ENCODE measurements at places on chromosomes 12 and 14.
A peak's percentile ranks its signal among the peaks of the same experiment; 100 is the strongest.

DNA sequence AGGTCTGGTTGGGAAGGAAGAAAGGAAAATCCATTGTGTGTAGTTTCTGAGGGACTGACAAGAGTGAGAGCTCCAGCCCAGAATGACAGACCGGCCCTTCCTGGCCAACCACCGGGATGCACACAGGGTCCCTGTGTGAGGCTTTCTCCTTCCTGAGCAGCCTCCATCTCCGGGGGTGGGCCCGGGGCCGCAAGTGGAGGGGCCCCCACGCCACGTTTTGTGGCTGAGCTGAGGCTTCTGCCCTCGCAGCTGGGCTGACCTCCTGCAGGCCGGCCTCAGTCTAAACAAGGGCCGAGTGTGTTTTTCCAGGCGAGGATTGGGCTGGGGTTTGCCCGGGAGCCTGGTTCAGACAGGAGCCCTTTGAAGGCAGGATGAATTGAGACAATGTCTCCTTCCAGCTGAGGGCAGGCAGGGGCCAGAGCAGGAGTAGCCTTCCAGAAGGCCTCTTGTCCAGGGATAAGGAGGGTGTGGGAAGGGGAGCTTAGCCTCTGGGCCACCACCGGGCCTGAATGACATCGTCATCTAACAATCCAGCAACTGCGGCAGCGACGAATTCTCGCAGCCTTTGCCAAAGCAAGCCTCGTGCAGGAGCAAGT, 96.5 kb upstream of the NCOR2 start:
- no peak for DNase-seq

DNA sequence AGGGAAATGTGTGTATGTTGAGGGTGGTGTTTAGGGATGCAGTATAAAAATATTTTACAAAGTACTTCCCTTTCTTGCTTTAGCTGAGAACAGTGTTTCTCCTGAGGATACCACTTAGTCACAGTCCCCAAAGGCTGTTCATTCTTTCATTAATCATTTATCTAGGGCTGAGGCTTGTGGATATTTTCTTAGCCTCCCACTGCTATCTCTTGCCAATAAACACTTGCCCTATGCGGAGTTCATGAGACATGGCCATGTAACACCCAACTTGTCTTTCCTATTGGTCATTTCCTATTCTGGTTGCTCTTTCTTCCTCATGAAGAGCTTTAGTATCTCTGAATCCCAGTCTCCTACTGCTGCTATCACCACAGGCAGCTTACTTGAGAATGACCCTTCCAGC, 75.1 kb downstream of the ETNK1 start:
- DNase-seq, result peak; percentile 57

GRCh38 chr12:53999559-54000115, 324 bp upstream of the HOXC9 start:
- no peak for DNase-seq

- peak; percentile 95 for DNase-seq
Measured at GRCh38 chr14:51167587-51168214, 72.3 kb upstream of the TMX1 start.

DNA sequence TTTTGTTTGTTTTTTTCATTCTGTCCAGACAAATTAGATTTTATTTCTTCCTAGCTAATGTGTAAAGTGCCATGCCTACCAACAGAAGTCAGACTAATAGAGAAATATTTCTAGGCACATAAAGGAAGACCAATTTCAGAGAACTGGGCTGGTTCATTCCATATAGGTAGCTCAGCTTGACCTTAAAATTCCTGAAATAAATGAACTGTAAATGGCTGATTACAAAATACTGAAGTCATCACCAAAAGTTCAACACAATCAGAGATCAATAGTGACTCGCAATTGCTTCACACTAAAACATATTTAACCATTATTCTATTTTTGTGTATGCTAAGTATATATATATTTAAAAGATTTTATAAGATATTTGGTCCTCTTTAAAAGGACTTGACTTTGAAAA, 34.2 kb downstream of the PTPRB start:
- peak; percentile 61 for DNase-seq

GRCh38 chr12:113587720-113588119, 116.0 kb upstream of the LHX5 start:
- no peak for DNase-seq

DNA sequence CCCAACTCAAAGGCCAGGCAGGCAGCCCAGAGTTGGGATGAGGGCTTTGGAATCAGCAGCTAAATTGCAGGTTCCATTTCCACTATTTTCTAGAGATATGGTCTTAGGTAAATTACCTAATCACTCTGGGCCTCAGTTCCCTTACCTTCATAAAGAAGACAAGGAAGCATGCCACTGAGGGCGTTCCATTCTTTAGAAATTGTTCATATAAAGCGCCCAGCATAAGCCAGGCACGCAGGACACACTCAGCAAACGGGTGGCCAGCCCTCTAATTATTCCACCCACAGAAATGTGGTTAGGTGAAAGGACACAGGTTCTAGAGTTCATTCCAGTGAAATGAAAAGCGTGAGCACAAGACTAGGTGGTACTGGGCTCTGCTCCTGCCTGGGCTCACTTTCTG, 87.9 kb upstream of the BCL11B start:
- DNase-seq, result no peak

- no peak for DNase-seq
Measured at GRCh38 chr12:77599782-77600467, 230.8 kb upstream of the NAV3 start.

DNA sequence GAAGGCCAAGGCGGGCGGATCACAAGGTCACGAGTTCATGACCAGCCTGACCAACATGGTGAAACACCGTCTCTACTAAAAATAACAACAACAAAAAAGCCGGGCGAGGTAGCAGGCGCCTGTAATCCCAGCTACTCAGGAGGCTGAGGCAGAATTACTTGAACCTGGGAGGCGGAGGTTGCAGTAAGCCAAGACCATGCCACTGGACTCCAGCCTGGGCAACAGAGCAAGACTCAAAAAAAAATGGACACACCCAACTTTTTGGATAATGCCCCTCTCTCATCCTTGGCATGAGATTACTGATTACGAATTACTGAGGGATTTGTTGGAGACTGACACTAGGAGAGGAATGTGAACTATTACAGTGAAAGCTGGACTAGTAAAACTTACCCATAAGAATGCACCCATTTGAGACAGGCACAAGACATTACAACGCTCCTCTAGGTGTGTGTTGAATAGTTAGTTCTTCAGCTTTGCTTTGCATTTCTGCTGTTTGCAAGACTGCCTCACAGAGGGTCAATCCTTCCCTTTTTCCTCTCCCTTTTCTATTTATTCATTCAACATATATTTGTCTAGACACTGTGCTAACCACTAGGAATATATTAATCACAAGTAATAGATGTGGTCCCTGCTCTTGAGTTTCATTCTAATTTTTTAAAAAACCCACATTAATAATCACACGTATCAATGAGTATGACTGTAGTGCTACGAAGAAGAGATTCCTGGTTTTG, 46.0 kb upstream of the OR5AU1 start:
- no peak for DNase-seq

DNA sequence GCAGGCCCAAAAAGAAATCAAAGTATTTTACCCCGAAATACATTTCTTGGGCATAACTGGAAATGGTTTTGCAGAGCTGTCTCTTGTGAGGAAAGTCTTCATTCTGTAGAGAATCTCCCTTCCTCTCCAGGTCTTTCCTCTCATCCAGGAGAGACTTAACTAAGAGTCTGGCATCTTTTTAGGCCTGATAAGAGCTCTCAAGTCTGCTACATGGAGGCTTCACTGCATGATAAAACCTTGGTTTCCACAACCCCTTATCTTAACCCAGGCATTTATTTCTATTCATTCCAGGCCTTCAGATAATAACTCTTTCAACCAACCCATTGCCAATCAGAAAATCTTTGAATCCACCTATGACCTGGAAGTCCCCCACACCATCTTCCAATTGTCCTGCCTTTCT, 41.1 kb upstream of the LRRK2 start:
- no peak for DNase-seq

GRCh38 chr12:127455347-127456265, 811.4 kb upstream of the TMEM132C start:
- peak; percentile 1 for DNase-seq

DNA sequence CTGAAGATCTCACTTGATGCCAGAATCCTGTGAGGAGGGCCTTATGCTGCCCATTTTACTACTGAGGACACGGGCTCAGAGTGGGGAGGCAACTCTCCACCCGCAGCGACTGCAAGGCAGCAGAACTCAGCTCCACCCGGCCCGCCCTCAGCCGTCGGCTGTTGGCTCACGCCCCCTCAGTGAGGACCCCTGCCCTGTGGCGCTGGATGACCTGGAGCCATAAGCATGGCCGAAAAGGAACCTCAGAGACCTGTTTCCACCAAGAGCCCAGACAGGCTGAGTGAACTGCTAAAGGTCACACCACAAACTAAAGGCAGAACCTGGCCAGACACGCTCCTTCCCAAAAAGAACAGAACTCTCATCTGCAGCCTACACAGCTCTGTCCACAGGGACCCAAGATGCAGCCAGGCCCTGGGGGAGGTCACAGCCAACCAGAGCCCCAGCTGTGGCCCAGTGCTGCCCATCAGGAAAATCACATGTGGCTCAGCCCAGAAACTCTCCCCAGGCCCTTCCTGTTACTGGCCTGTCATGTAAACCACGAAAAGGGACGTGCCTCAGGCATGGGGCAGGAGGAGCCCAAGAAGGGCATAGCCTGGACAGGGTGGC, 32.8 kb downstream of the CCNK start:
- DNase-seq, result no peak

- peak; percentile 75 for DNase-seq
Measured at GRCh38 chr12:88242571-88242925, 100.4 kb downstream of the TMTC3 start.

DNA sequence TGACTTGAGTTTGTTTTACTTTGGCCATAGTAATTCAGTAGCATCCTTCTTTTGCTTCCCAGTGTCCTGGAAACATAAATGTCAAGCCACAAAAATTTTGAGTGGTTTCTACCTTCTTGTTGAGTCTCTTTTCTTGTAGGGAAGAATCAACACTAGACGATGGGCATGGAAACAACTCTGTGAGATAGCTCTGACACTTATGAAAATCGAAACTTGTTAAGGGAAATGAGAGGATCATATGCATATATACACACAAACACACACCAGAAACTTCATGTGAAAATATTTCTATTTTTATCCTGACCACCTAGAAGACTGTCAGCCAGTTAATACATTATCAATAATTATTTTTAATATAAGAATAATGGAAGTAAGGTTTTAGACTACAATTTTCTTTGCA, 1247.3 kb upstream of the FLRT2 start:
- no peak for DNase-seq

DNA sequence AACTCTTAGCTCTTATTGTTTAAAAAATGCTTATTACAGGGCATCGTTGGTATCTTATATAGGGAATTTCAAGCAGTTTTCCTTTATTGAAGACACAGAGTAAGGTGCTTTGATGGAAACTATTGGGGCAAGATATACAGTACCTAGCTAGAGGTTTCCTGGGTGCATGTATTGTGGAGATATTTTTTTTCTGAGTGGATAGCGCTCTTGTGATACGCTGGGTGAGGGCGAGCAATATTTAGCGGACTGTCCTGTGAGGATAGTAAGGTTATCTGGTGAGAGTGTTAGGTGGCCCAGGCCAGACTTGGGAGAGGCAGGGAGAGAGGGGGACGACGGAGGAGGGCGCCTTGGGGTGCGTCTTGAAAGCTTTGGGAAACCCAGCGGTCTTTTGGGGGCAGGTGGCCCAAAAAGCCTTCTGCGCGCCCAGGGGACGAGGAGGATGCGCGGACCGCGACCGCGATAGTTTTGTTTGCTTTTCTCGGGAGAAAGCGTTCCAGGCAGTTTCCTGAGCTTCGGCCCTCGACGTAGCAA, 596 bp upstream of the BICD1 start:
- DNase-seq, result no peak

DNA sequence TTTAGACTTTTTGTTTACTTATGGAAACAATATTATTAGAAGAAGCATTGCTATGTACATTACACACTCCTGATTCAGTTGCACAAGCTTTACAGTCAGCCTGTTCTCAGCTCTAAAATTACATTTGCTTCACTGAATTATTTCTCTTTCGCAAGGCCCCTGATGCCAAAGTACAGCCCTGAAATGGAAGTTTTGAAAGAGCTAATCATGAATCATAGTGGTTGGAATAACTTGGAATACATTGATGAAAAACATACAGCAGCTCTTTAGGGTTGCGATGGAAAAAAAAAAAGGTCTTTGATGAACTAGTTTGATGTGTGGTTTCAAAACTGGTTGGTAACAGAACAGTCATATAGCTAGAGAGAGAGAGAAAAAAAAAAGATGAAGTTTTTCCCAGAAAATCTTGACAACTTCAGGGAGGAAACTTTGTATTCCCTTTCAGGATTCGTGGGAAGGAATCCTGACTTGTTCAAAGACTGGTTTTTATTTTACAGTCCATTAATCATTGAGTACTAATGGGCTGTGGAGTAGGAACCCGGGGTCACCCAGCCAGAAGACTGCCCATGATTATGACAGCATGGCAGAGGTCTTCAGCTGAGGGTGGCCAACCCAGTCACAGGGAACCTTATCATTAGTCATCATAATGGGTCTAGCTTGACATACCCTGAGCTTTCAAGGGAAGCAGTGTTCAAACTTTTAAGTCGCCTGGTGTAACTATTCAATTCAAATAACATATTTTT, 460.1 kb downstream of the NAV3 start:
- peak; percentile 95 for DNase-seq

DNA sequence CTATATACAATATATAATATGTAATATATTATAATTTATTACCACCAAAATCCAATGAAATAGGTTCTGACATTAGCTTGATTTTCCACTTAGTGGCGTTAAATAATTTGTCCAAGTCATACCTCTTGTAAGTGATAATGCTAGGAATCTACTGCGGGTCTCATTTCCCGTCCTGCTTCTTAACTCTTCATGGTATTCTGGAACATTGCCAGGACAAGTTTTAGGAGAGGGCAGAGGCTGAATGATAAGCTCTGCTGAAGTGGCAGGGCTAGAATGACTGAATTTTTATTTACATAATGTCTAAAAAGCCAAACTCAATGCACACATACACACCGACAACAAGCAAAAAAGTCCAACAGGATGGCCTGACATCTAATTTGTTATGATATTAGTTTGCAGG, 70.4 kb upstream of the PTPRQ start:
- no peak for DNase-seq

DNA sequence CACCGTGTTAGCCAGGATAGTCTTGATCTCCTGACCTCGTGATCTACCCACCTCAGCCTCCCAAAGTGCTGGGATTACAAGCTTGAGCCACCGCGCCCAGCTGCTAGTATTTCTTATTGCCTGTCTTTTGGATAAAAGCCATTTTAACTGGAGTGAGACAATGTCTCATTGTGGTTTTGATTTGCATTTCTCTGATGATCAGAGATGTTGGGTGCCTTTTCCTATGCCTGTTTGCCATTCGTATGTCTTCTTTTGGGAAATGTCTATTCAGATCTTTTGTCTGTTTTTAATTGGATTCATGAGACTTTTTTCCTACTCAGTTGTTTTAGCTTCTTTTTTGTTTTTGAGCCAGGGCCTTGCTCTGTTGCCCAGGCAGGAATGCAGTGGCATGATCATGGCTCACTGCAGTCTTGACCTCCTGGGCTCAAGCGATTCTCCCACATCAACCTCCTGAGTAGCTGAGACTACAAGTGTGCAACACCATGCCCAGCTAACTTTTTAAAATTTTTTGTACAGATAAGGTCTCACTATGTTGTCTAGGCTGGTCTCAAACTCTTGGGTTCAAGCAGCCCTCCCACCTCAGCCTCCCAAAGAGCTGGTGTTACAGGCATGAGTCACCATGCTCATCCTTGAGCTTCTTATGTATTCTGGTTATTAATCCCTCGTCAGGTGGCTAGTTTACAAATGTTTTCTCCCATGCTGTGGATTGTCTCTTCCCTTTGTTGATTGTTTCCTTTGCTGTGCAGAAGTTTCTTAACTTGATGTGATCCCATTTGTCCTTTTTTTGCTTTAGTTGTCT, 65.9 kb downstream of the ACACB start:
- DNase-seq, result no peak

- no peak for DNase-seq
Measured at GRCh38 chr14:61813096-61813606, 50.9 kb downstream of the SNAPC1 start.

Data from choroid plexus epithelial cell (primary cell).